ENCODE measurements at places on chromosomes 12 and 14.

DNA sequence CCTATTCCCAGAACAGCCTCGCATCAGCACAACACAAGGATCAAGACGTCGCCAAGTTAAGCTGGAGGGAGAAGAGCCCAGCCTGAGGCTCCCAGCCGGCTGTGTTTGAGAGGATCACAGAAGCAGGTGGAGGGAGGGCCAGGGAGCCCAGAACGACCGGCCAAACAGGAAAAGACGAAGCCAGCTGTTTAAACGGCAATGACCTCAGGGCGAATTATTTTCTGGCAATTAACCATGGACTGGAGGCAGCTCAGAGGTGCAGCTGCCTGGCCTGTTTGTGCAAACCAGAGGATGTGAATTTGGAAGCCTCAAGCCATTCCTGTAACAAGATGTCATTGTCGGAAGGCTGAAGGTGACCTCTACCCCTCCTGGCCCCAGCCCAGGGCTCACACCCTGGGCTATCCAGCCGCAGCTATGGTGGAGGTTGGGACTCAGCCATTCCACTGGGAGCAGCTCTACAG lies 175.8 kb upstream of the PRMT8 start:
- DNase-seq: no peak

DNA sequence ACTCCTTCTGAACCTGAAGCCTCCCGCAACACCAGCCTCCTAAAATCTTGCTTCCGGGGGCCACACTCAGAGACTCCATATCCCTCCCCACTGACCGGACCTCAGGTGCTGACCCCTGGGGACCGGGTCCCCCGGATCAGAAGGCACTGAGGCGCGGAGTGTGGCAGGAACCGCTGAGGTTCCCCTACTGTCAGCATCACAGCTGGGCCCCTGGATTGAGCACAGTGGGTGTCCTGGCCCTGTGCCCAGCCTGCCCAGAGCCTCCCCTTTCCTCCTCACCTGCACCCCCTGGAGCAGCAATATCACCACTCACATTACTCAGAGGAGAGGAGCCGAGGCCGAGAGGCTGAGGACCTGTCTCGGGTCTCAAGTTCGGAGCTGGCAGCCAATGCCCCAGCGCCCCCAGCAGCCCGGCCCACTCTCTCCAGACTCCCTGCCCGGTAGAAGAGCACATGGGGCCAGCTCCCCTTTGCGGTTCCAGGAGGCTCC lies 101.2 kb upstream of the EIF5 start:
- DNase-seq: no peak

GRCh38 chr12:80847575-80847974 lies 90.2 kb downstream of the LIN7A start:
- DNase-seq: no peak

- no peak for DNase-seq
Measured at GRCh38 chr14:99624971-99625370, 20.0 kb upstream of the HHIPL1 start.

DNA sequence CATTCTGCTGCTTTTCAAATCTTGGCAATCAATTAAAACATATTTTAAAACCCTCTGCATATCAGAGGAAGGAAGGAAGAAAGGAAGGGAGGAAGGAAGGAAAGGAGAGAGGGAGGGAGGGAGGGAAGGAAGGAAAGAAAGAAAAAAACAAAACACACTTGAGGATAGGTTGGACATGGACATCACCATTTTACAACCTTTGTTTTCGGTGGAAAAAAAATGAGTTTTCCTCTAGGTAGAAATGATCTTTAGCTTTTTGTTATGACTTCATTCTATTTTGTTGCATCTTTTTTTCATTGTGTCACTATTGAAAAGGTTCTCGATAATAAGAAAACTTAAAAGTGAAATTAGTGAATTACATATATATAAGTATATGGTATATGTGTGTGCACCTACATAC lies 522.9 kb downstream of the NOVA1 start:
- no peak for DNase-seq

- DNase-seq: no peak
Measured at GRCh38 chr12:8028267-8028666, 4.2 kb upstream of the FOXJ2 start.

DNA sequence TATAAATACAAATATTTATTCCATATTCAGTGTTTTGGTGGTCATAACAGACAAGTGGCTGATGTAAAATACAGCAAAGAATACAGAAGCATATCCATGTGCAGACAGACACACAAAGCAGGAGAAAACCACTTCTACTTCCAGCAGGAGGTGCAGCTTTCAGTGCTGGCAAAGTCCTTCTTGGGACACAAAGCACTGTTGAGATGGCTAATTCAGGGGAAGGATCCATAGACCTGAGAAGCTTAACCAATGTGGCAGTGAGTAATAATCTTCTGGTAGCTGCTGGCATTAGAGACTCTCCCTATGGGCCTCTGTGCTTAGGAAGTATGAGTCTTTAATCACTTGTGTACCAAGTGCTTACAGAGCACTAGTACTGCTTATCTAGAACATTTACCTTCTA lies 26.8 kb downstream of the AMN1 start:
- DNase-seq: peak; percentile 56

- DNase-seq: no peak
Measured at GRCh38 chr12:64918801-64919200, 94.4 kb downstream of the TBC1D30 start.

GRCh38 chr12:12684375-12685106 lies 11.4 kb downstream of the GPR19 start:
- peak; percentile 53 for DNase-seq

DNA sequence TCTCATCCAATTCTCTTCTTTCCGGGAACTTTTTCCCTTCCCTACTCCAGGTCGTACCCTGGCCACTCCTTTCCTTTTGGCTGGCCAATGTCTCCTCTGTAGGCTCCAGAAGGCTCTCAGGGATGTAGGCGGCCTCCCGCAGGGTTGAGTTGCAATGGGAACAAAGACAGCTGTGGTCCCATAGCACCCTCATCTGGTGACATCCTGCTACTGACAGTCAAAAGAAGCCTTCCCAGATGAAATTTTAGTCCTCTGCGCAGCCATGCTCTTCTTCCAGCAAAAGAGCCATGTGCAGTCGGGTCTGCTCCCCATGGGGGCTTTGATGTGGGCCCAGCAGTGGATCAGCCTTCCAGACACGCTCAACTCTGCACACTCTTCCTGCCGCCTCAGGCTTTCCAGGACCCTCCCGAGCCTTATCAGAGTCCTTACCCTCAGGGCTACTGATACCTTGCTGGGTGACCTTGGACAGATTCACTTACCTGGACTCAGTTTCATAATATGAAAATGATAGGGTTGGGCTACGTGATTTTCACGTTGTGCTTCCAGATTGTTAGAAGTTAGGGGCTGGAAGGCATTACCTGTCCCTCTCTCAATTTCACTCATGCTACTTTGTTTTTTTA lies 5.5 kb upstream of the CELA1 start:
- DNase-seq: peak; percentile 62

GRCh38 chr12:103279444-103279843 lies 216.3 kb downstream of the C12orf42 start:
- DNase-seq: no peak

GRCh38 chr14:55121628-55122439 lies 7.2 kb upstream of the LGALS3 start:
- no peak for DNase-seq

GRCh38 chr12:71954861-71955260 lies 16.2 kb downstream of the TPH2 start:
- no peak for DNase-seq

GRCh38 chr14:69055999-69056788 lies 77.1 kb upstream of the ACTN1 start:
- peak; percentile 78 for DNase-seq

GRCh38 chr12:121975021-121975420 lies 46.7 kb upstream of the BCL7A start:
- no peak for DNase-seq

DNA sequence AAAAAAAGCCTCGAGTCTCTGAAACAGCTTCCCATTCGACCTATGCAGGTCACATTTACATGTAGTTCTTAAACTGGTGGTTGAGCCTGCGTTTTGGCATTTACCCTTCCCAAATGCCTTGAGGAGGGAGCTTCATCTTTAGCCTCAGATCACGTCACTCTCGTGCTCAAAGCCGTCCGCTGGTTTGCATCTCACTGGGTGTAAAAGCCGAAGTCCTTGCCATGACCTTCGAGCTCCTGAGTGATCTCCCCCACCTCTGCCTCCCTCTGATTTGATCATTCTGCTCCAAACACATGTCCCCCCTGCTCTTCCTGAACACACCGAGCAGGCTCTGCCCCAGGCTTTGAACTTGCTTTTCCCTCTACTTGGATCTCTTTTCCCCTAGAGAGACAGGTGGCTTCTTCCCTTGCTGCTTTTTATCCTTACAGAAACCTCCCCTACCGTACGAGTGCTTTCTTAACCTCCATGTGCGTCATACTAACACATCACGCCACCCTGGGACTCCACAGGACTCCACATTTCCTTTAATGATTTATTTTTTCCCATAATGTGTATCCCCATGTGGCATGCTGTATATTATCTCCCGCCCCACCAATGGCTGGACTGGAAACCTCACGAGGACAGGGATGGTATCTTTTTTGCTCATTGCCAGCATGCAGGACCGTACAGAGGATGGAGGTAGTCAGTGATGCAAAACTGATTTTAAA lies 610.7 kb downstream of the VRK1 start:
- DNase-seq: no peak

DNA sequence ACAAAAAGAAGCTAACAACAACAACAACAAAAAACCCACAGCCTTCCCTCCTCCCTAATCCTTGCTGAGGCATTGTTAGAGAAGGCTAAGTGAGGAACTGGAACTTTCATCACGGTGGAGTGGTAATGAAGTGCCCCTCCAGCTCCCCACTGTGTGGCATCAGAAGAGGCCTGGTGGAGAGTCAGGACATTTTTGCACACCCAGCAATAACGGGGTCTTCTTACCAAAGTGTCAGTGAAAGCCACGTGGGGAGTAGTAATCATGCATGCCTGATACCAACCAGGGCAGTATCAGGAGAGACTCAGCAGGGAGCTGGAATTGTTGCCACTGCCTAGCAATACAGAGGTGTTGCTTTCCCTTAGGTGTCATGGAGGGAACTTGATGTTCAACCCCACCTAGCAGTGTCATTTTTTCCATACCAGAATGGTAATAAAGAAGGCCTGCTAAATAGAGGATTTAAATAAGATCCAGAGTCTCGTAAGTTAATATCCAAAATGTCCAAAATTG lies 299.7 kb upstream of the RGS6 start:
- DNase-seq: no peak

- DNase-seq: no peak
Measured at GRCh38 chr14:23326491-23327332, 5.5 kb downstream of the PABPN1 start.
